Effector CD8-positive, alpha-beta T cell (primary cell): ENCODE measurements at places on chromosomes 16 and 17.

- DNase-seq, result no peak
Observed at GRCh38 chr16:69371564-69371963, 14.2 kb downstream of the TERF2 start.

DNA sequence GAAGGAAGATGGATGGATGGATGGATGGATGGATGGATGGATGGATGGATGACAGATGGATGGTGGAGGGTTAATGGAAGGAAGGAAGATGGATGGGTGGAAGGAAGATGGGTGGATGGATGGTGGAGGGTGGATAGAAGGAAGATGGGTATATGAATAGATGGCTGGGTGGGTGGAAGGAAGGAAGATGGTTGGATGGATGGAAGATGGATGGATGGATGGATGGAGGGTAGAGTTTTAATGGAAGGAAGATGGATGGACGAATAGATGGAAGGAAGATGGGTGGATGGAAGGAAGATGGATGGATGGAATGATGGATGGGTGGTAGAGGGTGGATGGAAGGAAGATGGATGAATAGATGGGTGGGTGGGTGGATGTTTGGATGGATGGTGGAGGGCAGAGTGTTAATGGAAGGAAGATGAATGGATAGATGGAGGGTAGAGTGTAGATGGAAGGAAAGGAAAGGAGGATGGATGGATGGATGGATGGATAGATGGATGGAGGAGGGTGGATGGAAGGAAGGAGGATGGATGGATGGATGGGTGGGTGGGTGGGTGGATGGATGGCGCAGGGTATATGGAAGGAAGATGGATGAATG is 22.1 kb downstream of the MLYCD start:
- no peak for DNase-seq

- no peak for DNase-seq
Observed at GRCh38 chr16:49994006-49994405, 31.0 kb upstream of the CNEP1R1 start.

DNA sequence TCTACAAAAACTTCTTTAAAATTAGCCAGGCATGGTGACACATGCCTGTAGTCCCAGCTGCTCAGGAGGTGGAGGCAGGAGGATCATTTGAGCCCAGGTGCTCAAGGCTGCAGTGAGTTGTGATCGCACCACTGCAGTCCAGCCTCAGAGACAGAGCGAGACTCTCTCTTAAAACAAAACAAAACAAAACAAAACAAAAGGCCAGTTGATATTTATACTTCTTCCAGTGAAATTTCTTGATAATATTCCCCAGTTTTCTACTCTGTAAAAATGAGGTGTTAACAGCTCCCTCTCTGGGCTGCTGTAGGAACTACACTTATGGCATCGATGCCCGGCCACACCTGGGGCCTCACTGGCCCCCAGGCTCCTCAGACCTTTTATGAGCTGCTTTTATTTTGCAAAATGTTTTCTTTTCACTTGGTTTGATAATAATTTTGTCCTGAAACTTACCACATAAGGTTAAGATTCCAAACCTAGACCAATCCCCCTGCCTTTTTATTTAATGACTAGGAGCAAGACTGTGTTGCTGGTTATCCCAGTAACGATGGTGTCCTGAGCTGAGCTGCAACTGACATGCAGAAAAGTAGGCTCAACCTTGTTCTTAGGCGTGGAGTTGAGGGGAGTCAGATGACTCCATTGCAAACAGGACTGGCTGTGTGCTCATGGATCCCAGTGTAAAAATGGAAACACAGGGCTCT is 17.6 kb downstream of the MAPK8IP3 start:
- DNase-seq, result peak; percentile 25

- DNase-seq, result no peak
Observed at GRCh38 chr16:88883946-88884345, 17.5 kb upstream of the PABPN1L start.

DNA sequence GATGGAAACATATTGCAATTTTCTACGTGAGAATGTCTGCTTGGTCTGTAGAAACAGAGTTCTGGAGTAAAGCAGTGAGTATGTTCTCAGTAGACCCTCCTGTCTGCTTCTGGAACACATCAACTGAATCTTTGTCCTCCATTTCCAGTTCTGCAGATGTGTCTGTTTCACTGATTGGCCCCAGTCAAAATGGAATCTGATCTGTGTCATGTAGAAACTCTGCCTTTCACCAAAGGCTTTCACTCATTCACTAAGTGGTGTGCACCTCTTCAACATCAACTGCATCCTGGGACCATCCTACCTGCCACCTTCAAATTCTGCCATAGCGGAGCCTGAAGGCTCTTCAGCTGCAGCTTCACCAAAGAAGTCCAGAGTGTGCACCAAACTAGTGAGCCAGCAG is 2.8 kb upstream of the ZNF267 start:
- no peak for DNase-seq

GRCh38 chr17:55769625-55770000 is 18.8 kb downstream of the PCTP start:
- no peak for DNase-seq

GRCh38 chr16:85401917-85402766 is 211.0 kb upstream of the GSE1 start:
- no peak for DNase-seq

- peak; percentile 29 for DNase-seq
Observed at GRCh38 chr16:89308391-89309333, 91.2 kb downstream of the ZNF778 start.
